Renal cortex interstitium (tissue), 15 donors: ENCODE measurements at places on chromosomes 2 and 18.

DNA sequence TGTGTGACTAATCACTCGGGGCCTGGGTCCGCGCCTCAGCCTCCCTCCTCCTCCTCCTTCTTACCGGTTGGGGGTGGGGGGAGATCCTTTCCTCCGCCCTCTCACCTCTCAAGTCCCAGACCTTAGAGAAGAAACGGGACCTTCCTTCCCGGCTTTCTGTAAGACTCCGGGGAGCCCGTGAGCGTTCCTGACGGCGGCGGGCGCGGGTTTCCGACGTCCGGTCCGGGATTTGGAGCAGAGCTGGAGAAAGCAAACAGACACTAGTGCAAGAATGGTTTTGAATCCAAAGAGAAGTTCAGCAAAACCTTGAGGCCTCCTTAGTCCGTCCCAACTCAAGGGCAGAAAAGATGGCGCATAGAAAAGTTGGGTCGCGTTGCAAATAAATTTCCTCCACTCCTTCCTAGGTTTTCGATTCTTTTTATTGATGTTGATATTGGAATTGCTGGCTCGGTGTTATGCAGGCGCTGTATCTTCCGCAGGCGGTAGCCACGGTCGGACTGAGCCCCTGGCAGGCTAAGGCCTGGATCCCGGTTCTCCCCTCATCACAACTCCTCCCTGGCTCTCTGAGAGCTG, 2.0 kb downstream of the DLX1 start:
- no peak for DNase-seq

DNA sequence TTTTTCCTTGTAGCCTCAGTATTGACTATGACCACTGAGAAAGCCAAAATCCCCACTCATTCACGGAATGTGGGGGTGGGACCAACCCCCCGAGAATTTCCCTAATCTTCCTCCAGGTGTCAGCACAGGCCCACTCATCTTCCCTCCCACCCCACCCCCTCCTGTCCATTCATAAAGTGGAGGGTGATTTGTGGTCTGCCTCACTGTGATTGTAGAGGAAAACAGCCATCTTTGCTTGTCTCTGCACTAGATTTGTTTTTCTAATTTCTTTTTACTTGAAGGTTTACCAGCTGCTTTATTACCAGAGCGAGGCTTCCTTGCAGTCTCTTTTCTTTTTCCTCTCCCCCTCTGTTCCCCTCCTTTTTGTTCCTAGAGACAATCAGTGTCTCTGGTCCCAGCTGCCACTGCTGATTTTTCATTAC, 171.8 kb downstream of the ICOS start:
- peak; percentile 71 for DNase-seq

- DNase-seq = no peak
These were observed 20.1 kb downstream of the ASAP2 start for GRCh38 chr2:9226458-9227380.

DNA sequence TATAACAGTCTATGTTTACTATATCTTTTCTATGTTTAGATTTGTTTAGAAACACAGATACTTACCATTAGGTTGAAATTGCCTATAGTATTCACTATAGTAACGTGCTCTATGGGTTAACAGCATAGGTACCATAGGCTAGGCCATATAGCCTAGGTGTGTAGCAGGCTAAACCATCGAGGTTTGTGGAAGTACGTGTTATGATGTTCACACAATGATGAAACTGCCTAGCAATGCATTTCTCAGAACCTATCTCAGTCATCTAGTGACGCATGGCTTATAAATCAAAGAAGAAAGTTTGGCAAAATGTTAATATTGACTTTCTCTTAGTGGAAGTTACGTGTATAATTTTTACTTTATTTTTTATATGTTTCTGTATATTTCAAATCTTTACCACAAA, 466.2 kb upstream of the NRP2 start:
- no peak for DNase-seq

- DNase-seq = no peak
These were observed 292.4 kb upstream of the PXDN start for GRCh38 chr2:2036686-2037085.

GRCh38 chr2:235319095-235319494, 174.7 kb upstream of the AGAP1 start:
- no peak for DNase-seq
